ENCODE measurements at places on chromosomes 6 and 20.

DNA sequence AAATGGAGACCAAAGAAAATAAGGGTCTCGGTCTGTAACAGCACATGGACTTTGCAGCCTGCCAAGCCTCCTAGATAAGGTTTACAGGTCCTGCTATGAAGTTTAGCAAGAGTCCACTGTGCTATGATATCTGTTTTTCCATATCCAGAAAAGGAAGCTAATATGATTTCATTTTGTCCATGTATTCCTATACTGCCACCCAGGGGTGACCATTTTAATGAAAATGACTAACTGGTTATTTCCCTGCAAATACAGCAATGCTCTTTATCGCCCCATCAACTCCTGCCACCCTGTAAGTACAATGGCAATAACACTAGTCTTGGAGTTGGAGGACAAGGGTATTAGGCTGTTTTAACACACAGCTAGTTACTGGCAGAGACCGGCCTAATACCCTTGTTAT lies 115.2 kb upstream of the GLP1R start:
- DNase-seq: peak; percentile 19

DNA sequence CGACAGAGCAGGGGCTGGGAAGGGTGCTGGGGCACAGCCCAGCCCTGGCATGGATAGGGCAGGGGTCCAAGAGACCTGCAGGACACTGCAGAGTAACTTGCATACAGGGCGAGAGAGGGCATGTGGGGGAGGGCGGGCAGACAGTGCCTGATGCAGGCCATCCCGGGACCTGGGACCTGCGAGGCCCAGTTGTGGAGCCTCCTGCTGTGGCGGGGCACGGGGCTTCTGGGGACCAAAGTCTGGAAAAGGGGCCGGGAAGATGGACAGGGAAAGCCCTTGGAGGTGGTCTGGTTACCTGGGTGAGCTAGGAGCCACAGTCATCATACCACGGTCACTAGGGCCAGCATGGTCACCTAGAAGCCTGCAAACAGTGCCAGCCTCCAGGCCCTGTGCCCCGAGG lies 412 bp upstream of the TUBB1 start:
- no peak for DNase-seq

- no peak for DNase-seq
Measured at GRCh38 chr6:6350696-6351095, 30.2 kb upstream of the F13A1 start.

- no peak for DNase-seq
Measured at GRCh38 chr6:135583256-135583761, 85.8 kb upstream of the AHI1 start.

- no peak for DNase-seq
Measured at GRCh38 chr6:31978831-31979230, 3.0 kb upstream of the C4A start.

- DNase-seq: no peak
Measured at GRCh38 chr6:43489277-43490072, 12.1 kb downstream of the TJAP1 start.

- no peak for DNase-seq
Measured at GRCh38 chr6:114432400-114432799, 89.6 kb upstream of the HS3ST5 start.

DNA sequence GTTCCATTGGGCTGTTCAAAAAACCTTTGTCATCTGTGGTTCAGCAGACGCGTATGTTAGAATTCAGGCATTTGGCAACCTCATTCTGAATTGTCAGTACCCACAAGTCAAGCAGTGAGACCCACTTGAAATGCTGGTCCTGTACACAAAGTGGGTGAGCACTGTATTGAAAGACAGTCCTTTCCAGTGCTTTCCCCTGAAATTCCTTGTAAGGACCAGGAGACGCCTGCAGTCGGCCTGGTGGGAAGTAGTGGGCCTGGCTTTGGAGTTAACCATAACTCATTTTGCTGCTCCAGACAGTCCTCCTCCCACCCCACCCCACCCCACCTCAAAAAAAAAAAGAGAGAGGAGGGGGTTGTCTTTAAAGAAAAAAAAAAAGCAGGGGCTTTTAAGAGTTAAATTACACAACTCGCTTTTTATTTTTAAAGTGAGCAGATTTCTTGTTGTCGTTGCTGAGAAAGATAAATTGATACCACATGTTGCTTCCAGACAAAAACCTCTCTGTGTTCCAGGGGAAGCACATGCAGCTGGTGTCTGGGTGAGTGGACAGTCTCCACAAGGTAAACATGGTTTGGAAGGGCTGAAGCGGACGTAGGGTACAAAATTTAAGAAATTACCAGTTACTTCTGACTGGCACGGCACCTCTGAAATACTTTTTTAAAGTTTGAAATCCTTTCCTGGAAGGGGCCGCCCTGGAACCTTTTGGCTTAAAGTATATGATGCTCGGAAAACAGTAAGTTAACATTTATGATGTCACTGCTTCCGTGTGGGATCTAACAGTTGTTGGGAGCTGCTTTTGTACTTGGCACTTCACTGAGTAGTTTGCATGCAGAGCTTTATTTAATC lies 95.3 kb downstream of the FOXO3 start:
- DNase-seq: no peak

GRCh38 chr6:112038268-112038667 lies 15.6 kb upstream of the CCN6 start:
- no peak for DNase-seq

DNA sequence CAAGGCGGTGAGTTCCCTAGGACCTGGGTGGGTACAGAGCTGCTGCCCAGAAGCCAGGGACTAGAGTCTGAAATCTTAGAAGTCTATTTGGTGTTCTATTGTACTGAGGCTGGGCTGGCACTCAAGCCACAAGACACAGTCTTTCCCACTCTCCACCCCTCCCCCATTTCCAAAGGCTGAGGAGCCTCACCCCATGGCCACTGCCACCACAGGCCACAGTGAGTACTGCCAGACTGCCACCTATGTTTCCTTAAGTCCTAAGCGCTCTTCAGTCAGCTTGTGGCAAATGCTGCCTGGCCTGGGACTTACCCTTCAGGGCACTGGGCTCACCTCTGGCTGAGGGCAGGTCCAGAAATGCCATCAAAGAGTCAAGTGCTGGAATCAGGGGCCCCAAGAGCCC lies 469.3 kb downstream of the HAO1 start:
- DNase-seq: no peak

DNA sequence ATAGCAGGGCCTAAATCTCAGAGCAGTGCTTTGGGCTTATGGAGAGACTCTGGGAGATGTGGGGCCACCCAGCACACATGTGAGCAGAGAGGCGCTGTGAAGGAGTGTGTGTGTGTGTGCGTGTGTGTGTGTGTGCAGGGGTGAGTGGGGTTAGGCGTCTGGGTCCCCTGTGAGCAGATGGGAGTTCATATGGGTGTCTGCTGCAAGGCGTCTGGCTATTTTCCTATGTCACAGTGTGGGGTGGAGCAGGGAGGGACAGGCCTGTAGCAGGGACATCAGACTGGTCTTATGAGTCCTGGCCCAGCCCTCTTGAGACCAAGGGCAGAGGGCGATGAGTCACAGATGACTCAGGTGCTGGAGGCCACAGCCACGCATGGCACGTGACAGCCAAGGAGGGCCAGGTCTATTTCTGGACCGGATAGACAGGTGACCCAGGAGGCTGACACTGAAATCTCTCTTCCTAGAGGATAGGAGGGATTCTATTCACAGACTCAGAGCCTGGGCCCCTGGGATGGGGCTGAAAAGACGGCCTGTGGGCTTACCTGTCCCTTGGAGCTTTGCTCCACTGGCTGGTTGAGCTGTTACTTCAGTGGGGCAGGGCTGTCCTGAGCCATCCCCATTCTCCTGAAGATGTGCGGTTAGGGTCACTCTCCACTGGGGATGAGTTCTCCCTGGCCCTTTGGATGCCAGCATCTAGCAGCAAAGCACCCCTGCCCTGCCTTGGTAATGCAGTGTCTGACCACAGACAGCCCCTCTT lies 28.9 kb downstream of the VEGFA start:
- DNase-seq: peak; percentile 67

GRCh38 chr20:4605166-4605565 lies 116.5 kb upstream of the PRND start:
- no peak for DNase-seq

DNA sequence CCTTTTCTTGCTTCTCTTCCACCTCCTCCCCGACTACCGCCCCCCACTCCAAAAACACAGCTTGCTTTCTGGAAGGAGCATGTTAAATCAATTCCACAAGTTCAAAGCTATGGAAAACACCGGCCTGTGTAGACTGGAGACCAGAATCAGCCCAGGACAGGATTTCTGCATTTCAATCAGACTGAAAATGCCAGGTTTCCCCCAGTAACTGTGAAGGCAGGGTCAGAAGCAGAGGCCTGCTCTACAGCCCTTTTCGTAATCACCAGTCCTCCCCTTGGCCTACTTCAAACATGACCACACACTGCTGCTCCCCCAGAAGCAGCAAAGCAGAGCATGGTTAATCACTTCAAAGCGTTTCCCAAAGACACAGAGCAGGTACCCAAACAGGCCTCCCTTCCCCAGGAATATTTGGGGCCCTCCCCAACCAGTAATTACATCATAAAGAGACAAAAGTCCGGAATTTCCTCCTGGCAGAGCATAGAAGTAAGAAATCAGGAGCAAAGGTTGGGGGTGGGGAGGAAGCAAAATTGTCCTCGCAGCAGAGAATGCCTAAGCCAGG lies 38.4 kb downstream of the ZMYND8 start:
- no peak for DNase-seq

DNA sequence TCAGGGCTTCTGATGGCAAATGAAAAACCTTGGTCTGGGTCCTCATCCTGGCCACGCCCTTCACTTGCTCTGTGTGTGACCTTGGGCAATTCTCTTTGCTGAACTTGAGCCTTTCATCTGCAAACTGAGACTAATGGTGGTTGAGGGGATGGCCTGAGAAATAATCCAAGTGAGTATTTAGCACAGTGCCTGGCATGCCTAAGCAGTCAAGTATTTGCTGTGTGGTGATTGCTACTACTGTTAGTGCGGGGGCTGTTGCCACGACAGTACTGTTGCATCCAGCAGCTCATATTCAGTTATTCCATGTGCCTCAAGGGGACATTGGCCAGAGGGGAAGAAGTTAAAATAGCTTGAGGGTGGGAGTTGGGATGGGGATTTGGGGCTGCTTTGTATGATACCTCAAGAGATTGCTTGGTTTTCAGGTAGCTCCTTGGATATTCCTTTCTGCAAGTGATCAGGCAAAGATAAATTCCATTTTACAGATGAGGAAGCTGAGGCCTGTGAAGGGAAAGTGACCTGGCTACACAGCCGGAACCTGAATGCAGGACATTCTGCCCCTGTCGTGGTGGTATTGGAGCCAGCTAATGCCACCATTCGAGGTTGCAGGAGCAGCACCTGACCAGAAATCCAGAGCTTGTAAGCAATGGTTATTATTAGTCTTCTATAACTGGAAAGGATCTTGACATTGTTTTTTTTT lies 45.1 kb upstream of the EPB41L1 start:
- no peak for DNase-seq

DNA sequence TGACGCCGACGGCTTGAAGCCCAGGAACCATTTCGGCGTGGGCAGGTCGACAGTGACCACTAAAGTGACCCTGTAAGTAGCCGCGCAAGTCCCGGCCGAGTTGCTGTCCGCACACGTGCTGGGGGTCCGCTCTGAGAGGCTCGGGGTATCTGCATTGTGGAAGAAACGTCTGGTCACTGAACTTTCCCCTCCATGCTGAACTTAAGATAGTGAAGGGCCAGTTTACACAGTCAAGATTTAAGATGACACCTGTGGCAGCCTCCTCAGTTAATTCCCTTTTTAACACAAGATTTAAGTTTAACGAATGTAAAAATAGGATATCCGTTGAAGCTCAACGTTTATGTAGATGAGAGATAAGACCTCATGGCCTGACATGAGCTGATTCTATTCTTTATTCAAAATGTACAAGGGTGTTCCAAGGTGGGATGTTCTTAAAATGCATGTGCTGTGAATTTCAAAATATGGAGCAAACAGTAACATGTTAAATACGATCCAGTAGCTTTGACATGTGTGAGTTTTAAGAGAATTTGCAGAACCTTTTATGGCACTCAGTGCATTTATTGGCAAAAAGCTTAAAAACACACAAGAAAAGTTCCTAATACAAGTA lies 116.2 kb downstream of the RTN4IP1 start:
- DNase-seq: no peak

GRCh38 chr6:169646906-169647567 lies 54.8 kb downstream of the WDR27 start:
- no peak for DNase-seq

DNA sequence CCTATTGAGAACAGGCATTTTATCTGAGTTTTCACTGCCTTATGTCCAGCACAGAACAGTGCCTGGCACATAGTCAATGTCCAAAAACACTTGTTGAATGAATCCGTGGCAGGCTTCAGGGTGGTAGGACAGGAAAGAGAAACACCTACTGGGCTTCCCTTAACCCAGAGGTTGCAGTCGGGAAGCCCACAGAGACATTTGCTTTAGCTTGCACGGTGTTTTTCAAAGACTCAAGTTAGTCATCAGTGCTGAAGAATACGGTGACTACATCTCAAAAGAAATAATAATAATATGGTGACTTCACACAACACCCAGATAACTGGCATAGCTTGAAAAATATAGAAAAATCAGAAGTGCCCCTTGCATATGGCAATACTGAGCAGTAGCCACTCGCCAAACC lies 160.4 kb downstream of the CD83 start:
- no peak for DNase-seq

DNA sequence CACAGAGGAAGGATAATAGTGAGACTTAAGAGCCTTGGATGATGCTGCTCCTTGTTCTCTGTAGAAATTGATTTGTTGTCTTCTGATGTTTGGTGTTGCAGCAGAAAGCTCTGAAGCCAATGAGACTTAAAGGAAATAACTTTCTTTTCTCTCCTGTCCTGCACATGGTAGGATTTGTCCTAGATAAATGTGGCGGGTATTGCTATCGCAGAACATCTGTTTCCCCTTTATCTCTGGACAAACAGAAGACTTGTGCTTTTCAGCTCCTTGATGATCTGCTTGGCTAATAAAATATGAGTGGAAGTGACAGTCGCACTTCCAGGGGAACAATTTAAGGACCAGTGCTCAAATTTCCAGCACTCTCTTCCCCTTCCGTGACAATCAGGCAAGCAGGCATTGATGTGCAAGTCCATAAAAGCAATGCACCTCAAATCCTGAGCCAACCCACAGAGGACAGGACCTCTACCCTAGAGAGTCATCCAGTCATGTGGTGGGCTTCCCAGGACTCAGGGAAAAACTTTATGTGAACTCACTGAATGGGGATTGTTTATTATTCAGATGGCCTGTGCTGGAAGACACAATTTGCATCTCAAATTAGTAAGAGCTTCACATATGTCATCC lies 9.9 kb upstream of the NCR2 start:
- no peak for DNase-seq

GRCh38 chr6:130376936-130377335 lies 11.1 kb downstream of the TMEM200A start:
- no peak for DNase-seq

- no peak for DNase-seq
Measured at GRCh38 chr6:116801971-116802370, 26.9 kb downstream of the GPRC6A start.

GRCh38 chr6:8075704-8076103 lies 11.5 kb upstream of the BLOC1S5 start:
- no peak for DNase-seq

DNA sequence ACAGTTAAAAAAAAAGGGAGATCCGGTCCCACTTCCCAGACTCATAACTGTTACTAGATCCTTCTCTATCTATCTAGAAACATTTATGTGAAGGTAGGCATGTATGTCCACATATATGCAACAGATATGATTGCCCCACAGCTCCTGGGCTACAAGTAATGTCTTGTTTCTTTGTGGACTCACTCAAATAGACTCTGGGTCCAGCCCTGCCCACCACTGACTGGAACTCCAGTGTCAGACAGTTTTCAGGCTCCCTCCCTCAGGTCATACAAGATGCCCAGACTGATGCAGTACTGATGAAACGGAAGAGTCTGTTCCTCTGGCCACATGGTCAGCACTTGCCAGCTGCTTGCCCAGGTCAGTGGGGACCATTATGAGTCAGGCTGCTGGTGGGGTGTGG lies 30.8 kb upstream of the IER3 start:
- no peak for DNase-seq

All from WERI-Rb-1 (cell line).